ENCODE measurements at places on chromosomes 4 and X.

GRCh38 chr4:86582410-86582809 lies 11.7 kb upstream of the PTPN13 start:
- no peak for DNase-seq

GRCh38 chr4:165692082-165692481 lies 181.0 kb upstream of the TLL1 start:
- DNase-seq: no peak

- DNase-seq: no peak
These were observed 12.8 kb upstream of the SLC39A8 start for GRCh38 chr4:102358128-102358527.

GRCh38 chrX:110964786-110965185 lies 131.2 kb upstream of the PAK3 start:
- no peak for DNase-seq

DNA sequence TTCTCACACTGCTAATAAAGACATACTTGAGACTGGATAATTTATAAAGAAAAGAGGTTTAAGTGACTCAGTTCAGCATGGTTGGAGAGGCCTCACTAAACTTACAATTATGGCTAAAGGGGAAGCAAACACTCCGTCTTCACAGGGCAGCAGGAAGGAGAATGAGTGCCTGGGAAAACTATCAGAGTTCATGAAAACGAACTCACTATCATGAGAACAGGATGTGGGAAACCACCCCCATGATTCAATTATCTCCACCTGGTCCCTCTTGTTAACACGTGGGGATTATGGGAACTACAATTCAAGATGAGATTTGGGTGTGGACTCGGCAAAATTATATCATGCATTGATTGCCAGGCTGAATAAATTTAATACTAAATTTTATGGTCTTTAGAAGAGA lies 592.7 kb downstream of the GRXCR1 start:
- DNase-seq: no peak

DNA sequence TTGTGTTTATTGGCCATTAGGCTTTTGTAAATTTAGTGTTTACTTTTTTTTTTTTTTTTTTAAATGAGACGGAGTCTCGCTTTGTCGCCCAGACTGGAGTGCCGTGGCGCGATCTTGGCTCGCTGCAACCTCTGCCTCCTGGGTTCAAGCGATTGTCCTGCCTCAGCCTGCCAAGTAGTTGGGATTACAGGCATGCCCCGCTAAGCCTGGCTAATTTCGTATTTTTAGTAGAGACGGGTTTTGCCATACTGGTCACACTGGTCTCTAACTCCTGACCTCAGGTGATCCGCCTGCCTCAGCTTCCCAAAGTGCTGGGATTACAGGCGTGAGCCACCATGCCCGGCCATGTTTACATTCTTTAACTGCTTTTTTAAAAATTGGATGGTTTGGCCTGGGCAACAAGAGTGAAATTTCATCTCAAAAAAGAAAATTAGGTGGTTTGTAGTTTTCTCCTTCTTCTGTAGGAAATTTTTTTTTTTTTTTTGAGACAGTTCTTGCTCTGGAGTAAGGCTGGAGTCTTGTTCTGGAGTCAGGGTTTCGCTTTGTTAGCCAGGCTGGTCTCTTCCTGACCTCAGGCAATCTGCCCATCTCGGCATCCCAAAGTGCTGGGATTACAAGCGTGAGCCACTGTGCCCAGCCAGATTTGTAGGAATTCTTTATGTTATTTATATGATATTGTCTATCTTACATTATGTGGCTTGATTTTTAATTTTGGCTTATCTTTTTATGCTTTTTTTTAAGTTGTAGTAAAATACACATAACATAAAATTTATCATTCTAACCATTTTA lies 15.1 kb downstream of the UBE2K start:
- no peak for DNase-seq

DNA sequence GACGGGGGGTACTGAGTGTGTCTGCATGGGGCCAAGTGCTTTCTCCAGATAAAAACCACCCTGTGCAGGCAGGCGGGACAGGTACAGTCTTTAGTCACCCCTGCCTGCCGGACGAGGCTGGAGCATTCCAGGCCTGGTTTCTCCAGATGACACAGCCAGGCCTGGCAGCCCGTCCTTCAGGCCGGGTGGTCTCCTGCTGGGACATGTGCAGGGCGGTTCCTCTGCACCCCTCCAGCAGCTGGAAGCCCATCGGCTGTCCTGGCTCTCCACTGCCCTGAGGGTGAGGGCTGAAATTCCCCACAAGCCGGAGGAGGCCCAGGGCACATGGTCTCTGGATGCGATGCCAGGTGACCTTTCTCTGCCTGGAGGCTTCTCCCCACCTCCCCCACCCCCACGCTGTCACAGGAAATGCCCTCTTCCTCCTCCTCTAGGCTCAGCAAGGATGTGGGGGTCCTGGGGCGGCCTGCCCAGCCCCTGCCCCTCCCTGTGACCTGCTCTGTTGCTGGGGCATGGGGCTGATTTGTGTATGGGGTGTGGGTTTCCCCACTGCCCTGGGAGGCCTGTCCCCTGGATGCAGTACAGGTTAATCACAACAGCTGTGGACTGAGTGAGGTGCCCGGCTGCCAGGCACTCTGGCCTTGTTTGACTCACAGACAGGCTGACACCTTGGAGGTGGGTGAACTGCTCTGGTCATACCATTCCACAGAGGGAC lies 110.7 kb upstream of the LRPAP1 start:
- DNase-seq: no peak

GRCh38 chrX:13082206-13083065 lies 38.0 kb upstream of the FAM9C start:
- DNase-seq: no peak

- DNase-seq: no peak
These were observed 736.1 kb upstream of the FRG1 start for GRCh38 chr4:189204616-189205015.

DNA sequence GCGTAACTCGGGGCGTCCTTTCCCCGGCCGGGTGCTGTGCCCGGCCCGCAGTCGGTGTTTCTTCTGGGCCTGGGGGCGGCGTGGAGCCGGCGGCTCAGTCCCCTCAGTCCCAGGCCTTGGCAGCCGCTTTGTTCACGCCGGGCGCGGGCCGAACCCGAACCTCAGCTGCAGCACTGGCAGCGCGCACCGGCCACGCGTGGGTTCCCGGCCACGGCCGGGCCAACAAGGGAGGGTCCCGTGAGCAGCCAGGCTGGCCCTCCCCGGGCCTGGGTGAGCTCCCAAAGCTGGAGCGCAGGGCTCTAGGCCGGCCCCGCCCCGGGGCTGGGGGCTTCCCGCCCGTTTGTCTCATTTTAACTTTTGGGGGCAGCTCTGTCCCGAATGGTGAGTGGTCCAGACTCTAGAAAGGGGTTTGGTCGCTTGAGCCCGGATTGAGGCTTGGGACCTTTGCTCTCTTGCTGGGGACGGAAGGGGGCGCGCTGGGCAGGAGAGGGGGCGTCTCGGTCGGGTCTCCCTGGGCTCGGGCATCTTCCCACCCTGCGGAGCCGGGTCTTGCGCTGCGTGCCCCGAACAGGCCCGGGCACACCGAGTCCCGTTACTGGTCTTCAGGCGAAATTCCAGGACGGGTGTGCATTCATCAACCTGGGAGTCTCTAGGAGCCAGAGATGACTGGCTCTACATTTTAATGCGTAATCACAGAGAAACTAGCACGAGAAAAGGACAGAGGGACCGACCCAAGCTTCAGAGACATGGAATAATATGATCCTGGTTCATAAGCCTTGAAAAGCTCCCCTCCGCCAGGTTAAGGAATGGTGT lies 177.1 kb downstream of the CBR4 start:
- DNase-seq: no peak

DNA sequence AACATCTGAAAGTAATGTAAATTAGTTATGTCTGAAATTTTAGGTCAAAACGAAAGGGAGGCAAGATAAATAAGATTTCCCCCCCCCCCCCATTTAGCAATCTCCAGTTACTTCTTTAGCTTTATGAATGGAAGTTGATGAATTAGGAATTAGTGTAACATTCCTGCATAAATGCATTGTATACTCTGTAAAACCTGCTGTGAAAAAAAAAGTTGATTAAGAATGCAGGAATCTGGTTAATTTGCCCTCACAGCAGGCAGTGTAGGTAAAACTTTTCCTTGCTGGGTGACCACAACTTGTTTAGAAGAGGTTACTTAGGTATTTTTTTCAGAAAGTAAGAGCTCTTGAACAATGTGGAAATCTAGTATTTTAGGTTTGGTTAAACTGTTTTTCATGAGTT lies 15.3 kb downstream of the LARP7 start:
- DNase-seq: no peak

- DNase-seq: no peak
These were observed 32.7 kb downstream of the RRAGB start for GRCh38 chrX:55750256-55750655.

DNA sequence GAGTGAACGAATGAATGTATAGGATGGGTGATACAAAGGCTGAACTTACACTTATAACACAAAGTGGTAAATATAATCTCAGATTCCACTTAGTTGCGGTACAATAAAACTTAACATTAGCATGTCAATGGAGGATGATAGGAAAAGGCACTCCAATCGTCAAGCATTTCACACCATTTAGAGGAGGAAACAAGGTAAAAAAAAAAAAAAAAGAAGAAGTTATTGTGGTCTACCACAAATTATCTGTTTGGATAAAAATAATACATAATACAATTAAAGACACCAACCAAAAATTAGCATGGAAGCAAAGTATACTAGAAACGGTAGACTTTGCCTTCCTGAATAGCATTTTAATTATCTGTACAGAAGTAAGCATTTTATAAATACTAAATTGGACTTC lies 205.5 kb downstream of the PPP3CA start:
- DNase-seq: no peak
